A549 treated with dexamethasone at 1 μM for 4 hours (cell line): ENCODE measurements at places on chromosomes 16 and 17. TPM values are rescaled to one million over a fixed set of nuclear protein-coding genes. Genes with fewer than 3 reads are reported as not detected.

SLC9A5 gene
- 0.87 to 1.7 TPM (median 1.4 TPM) in 5 replicates for total RNA-seq

PARD6A gene
- total RNA-seq: 1.7 to 2.8 TPM (median 2.2 TPM) in 5 replicates

MYL4 gene
- total RNA-seq: 0.15 to 0.24 TPM (median 0.22 TPM) in 3 of 5 replicates, not detected in the others

TSR3 gene
- 57.0 to 92.2 TPM (median 86.4 TPM) in 5 replicates for total RNA-seq

TMEM256 gene
- 204 to 220 TPM (median 207 TPM) in 5 replicates for total RNA-seq

MLLT6 gene
- total RNA-seq: 17.9 to 33.0 TPM (median 27.6 TPM) in 5 replicates

LDAF1 gene
- total RNA-seq: 14.2 to 17.6 TPM (median 17.1 TPM) in 5 replicates

DRC7 gene
- 0.04 to 0.06 TPM in 2 of 5 replicates, not detected in the others for total RNA-seq

CHST5 gene
- 0.05 to 0.11 TPM (median 0.10 TPM) in 3 of 5 replicates, not detected in the others for total RNA-seq

CIBAR2 gene
- total RNA-seq: 0.08 TPM in 1 of 5 replicates, not detected in the others

MKS1 gene
- total RNA-seq: 9.5 to 12.4 TPM (median 10.6 TPM) in 5 replicates

DCTN5 gene
- 66.7 to 76.6 TPM (median 74.1 TPM) in 5 replicates for total RNA-seq

PDPR gene
- 12.7 to 19.3 TPM (median 17.2 TPM) in 5 replicates for total RNA-seq

OTOP2 gene
- 0.04 to 0.09 TPM (median 0.06 TPM) in 4 of 5 replicates, not detected in the other for total RNA-seq

RASD1 gene
- total RNA-seq: 3.0 to 6.2 TPM (median 5.2 TPM) in 5 replicates

CHMP1A gene
- total RNA-seq: 83.6 to 97.9 TPM (median 94.7 TPM) in 5 replicates

MILR1 gene
- total RNA-seq: 0.89 to 1.8 TPM (median 1.6 TPM) in 5 replicates

WWP2 gene
- 19.1 to 24.6 TPM (median 22.9 TPM) in 5 replicates for total RNA-seq

RNF222 gene
- total RNA-seq: not detected in 5 replicates

TPPP3 gene
- total RNA-seq: 9.2 to 13.3 TPM (median 12.4 TPM) in 5 replicates

KRTAP4-9 gene
- not detected in 5 replicates for total RNA-seq

TAT gene
- total RNA-seq: 0.02 to 0.06 TPM (median 0.04 TPM) in 3 of 5 replicates, not detected in the others

CMTM2 gene
- total RNA-seq: not detected in 5 replicates

PAM16 gene
- 52.2 to 69.8 TPM (median 60.4 TPM) in 5 replicates for total RNA-seq

KSR1 gene
- 8.2 to 17.6 TPM (median 15.8 TPM) in 5 replicates for total RNA-seq

TEKT1 gene
- 0.05 to 0.18 TPM (median 0.07 TPM) in 5 replicates for total RNA-seq

DLX3 gene
- 0.06 to 0.17 TPM (median 0.08 TPM) in 5 replicates for total RNA-seq

GPT2 gene
- 7.9 to 15.1 TPM (median 14.8 TPM) in 5 replicates for total RNA-seq

KRT13 gene
- 0.11 to 0.51 TPM (median 0.18 TPM) in 5 replicates for total RNA-seq

NPB gene
- total RNA-seq: 0.34 to 0.63 TPM (median 0.62 TPM) in 5 replicates

PLXDC1 gene
- 0.07 to 0.32 TPM (median 0.18 TPM) in 5 replicates for total RNA-seq
